ENCODE measurements at places on chromosomes 12 and 14.

- no peak for DNase-seq
These were observed 13.1 kb upstream of the CHD4 start for GRCh38 chr12:6620137-6620884.

DNA sequence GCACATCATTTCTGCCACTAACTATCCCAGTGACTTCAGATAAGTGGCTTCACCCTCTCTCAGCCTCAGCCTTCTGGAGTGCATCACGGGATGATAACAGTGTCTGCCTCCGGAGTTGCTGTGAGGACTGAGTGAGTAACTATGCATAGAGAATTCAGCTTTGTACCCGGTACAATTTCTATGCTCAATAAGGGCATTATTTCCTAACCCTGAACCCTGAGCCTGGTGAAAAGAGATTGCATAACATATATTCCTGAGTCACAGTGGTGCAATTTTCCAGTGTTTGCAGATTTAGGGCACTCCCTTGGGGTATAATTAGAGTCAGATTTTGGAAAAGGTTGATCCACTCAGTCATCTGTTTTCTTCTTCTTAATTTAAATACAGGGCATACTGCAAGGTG is 181.1 kb downstream of the PTPN11 start:
- DNase-seq: no peak

- DNase-seq: no peak
These were observed 417 bp downstream of the GLS2 start for GRCh38 chr12:56487448-56488040.

GRCh38 chr12:79274501-79275064 is 410.0 kb downstream of the SYT1 start:
- DNase-seq: no peak

- no peak for DNase-seq
These were observed 27.1 kb downstream of the ALDH1L2 start for GRCh38 chr12:105057174-105057573.

DNA sequence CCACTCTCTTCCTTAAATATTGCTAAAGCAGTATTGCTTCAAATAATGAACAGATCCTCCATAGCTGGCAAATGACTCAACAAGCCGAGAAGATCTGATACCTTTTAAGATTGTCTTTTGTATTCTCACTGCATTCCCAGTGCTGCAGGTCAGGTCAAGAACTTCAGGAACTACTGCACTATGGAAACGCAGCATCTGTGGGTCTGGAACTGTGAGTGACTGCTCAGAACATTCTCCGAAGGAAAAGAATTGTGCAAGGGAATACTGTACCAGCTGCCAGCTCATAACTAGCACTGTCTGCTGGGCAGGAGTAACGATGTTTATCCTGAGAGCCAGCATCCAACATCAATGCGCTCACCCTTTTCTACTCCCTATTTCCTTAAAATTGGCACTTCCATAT is 348.0 kb upstream of the SOX5 start:
- no peak for DNase-seq

GRCh38 chr12:27979145-27979544 is 6.6 kb upstream of the PTHLH start:
- DNase-seq: no peak

DNA sequence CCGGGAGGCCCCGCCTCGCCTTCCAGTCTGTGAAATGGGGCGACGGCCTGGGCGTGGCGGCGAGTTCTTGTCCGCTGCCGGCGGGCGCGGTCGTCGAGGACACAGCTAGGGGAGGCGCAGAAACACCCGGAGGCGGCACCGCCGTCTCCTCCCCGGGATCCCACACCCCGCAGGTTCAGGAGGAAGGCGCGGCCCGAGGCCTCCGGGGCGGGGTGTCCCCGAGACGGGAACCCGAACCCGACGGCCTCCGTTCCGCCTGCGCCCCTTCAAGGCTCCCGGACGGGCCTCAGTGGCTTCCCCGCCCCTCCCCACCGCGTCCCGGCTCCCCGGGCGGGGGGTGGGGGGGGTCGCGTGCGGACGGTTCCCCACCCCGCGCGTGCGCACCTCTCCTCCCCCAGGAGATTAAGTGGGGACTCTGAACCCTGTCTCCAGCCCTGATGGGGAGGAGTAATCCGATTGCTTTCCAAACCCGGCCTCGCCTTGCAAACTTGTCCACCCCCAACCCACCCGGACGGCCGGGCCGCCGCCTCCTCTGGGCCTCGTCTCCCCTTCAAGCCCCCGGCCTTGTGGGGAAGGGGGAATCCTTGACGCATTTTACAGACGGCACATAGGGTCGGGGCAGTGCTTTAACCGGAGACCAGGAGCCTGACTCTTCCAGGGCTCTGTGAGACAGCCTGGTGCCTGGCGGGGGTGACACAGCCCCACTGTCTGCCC is 35.3 kb upstream of the ANKRD9 start:
- DNase-seq: peak; percentile 58

DNA sequence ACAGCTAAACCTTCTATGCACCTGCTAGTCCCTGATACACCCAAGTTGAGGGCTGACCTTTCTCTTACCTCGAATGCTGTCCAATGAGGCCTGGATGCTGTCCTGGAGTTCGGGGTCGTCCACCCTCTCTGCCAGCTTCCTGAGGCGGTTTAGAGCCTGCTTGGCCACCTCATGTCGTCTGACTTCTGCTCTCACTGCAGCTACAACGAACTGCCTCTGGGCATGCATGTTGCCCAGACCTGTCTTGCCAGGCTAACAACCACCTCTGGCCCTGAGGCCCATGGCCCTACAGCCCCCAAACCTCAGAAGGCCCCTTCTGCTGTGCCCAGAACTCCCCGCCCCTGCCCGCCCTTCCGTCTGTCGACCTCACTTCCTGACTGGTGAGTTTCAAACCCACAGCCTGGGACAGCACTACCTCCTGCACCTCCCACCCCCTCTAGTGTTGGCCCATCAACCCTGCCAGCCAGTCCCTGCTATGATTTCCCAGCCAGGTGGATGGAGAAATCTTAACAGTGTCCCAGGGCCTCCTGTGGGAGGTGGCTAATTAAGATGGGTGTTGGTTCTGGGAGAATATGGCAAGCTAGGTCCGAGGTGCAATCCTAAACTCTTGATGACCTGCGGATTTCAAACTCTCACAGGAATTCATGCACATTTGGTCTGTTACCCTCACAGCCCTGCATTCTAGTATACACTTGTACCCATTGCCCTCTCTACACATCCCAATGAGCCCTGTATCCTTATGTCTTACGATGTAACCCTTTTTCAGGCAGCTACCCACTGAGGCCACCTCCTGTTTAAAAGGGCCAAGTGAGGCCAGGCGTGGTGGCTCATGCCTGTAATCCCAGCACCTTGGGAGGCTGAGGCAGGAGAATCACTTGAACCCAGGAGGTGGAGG is 2.7 kb upstream of the TSPAN31 start:
- DNase-seq: peak; percentile 84

GRCh38 chr12:113196990-113197389 is 11.5 kb downstream of the RITA1 start:
- peak; percentile 89 for DNase-seq

- no peak for DNase-seq
These were observed 22.6 kb downstream of the DYNC1H1 start for GRCh38 chr14:101986953-101987352.

DNA sequence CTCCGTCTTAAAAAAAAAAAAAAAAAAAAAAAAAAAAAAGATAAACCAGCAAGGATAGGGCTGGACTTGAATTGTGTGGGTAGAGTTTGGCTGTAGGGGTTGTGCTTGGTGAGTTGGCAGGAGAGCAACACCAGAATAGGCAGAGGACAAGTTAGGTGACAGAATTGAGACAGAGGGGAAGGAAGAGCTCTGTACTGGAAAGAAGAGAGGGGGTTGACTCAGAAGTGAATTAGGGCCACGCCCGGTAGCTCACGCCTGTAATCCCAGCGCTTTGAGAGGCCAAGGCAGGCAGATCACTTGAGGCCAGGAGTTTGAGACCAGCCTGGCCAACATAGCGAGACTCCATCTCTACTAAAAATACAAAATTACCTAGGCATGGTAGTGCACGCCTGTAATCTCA is 6.1 kb upstream of the TMEM30B start:
- no peak for DNase-seq

DNA sequence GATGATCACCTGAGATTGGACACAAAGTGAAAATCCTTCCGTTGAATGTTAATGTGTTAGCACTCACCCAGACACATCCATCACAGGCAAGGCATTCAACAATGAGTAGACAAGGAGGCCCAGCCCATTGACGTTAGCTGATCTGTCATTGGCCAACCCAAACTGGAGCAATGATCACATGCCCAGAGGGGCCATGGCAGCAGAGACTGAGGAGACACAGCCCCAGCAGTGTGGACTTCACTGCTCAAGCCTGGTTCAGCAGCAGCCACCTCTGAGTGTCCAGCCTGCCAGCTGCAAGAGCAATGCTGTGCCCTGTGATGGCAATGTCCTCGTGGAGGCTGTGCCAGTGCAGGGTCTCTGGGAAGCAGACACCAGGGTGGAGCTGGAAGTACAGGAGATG is 622.2 kb downstream of the AACS start:
- no peak for DNase-seq

GRCh38 chr12:132190012-132190755 is 45.9 kb downstream of the NOC4L start:
- peak; percentile 69 for DNase-seq

DNA sequence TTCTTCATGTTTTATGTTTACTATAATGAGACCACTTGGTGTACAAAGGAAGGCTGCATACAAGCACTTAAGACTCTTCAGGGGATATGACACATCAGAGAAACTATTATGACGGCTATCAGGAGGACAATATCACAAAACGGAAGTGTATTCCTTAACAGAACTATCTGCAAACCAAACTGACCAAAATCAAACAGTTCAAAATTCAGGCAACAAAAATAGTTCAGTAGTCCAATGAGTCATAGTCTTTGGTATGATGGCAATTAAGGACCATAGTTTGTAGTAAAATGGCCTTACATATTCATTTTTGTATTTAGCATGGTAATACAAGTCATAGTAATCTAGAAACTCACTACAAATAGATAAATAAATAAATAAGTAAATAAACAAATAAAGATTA is 1638.7 kb upstream of the SEL1L start:
- no peak for DNase-seq

- no peak for DNase-seq
These were observed 105.1 kb upstream of the NAV3 start for GRCh38 chr12:77725611-77726010.

- no peak for DNase-seq
These were observed 27.2 kb upstream of the MLXIP start for GRCh38 chr12:122051231-122051876.

DNA sequence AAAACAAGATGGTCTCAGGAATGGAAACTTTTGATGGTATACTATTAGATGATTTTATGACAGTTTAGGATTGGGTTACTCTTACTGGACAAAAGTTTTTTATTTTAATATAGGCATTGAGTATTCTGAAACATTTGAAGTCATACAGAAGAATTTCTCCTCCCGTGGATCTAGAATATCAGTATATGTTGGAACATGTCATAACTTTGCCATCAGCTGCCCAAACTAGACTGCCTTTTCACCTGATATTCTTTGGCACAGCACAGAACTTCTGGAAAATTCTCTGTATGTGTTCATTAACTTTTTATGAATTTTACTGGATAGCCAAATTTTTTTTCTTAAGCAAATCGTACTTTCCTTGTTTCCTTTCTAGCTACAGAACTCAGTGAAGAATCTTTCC is 75.4 kb downstream of the KNTC1 start:
- no peak for DNase-seq

- no peak for DNase-seq
These were observed 12.2 kb downstream of the RERG start for GRCh38 chr12:15208871-15209656.

DNA sequence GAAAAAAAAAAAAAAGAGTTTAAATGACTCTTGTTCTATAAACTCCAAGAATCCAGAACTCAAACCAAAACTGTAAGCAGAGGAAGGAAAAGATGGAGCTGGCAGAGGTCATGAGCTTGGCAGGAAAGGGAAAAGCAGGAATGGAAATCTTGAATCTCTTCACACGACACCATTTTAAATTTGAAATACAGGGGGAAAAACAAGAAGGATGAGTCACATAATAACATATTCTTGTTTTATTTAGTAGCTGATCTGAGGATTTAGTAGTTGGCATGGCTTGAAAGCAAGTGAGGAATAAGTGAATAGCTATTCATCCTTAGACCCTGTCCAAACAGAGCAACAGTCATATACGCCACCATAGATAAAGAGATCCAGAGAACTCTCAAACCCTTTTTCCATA is 35.0 kb downstream of the EPS8 start:
- DNase-seq: no peak

- DNase-seq: no peak
These were observed 42.3 kb downstream of the ANO2 start for GRCh38 chr12:5902736-5903135.

DNA sequence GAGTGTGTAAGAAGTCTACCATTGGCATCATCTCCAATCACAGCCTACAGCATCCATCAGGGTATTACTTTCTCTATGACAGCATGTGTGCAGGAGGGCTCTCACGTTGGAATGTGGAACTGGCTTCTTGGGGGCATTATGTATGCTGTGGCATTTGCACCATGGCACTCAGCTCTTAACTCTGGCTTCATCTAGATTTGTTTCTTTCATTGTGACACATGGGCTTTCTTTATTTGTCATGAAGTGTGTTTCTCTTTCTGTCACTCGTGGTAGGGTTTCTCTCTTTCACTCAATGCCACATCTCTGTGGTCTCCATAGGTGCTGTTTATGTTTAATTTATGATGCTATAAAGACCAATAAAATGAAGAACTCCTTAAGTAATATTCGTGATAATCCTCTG is 191.2 kb upstream of the GARIN2 start:
- no peak for DNase-seq

GRCh38 chr12:131574395-131574771 is 136.5 kb upstream of the SFSWAP start:
- DNase-seq: no peak

DNA sequence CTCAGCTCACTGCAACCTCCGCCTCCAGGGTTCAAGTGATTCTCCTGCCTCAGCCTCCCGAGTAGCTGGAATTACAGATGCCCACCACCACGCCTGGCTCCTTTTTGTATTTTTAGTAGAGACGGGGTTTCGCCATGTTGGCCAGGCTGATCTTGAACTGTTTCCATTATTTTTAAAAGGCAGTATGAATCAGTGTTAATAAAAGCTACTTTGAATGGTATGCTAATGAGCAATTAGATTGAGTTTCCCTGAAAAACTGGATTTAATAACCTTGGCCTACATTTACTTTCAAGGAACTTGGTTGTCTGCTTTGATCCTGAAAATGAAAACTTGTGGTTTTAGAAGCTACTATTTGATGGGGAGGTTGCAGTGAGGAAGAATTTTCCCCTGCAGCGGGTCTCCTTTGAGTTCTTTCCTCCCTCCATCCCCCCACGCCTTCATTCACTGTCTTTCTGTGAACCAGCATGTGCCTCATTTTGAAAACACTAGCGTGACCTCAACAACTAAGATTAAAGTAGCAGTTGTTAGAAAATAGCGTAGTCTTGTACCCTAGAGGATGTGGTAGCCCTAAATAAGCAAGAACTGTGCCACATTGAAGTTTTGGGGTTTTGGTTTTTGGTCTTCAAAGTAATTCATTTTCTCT is 17.8 kb upstream of the RPS6KA5 start:
- DNase-seq: peak; percentile 32

GRCh38 chr12:77225373-77225772 is 160.0 kb upstream of the E2F7 start:
- DNase-seq: no peak
